ENCODE measurements at places on chromosomes 12 and 14. TPM values are rescaled to one million over a fixed set of nuclear protein-coding genes. Genes with fewer than 3 reads are reported as not detected.

- no peak for DNase-seq
Measured at GRCh38 chr14:104146651-104147345, 8.4 kb downstream of the KIF26A start.

DNA sequence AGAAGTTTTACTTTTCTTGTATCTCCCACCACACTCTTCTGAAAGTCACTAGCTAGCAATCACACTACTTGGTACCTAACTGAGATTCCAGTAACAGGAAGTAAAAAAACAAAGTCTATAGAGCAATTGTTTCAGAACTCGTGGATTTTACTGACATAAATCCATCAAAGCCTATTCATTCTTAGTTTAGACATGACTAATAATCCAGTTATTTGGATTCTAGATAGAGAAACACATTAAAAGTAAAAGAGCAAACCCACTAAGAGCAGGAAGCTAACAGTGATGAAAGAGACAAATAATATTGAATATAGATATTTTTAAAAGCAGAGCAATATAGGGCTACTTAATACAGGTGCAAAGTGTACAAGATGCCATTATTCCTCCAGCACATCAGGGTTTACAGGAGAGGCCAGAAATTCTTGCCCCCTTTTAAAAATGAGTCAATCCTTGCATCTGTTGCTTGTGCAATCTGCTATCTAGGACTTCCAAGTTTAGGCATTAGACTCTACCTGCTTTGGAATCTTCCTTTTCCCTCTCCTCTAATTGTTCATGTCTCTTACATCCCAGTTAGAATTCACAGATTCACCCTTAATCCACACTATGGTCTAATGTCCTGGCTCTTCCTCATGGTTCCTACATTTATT is 6.0 kb downstream of the HEATR5A start:
- DNase-seq: no peak

FKBP4 gene
- polyA plus RNA-seq: 152 TPM

DNA sequence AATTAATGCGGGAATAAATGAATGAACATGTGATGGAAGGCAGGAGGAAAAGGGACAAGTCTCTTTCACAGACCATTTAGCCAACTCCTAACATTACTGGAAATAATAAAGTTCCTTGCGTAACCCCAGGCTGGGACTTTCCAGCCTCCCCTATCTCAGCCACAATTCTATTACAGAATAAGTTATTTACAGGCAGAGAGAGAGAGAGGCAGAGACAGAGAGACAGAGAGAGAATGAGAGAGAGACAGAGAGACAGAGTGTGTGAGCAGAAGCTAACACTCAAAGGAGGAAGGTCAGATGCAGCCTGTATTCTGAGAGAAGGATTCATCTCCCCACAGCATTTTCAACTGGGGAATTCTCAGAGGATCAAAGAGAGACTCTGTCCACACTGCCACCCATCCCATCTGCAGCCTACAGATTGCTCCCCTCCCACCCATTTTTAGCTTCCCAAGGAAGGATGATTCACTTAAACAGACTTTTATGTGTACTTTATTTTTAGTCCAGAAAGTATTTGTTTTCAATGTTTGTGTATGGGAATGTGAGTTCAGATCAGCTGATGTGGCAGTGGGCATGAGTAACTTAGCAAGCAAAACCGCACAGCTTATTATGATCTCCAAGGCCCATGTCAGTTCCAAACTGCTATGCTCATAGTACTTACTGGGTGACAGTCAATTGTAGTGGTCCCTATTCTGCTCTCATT is 165.7 kb downstream of the CAND1 start:
- no peak for DNase-seq

KRT7 gene
- polyA plus RNA-seq: 35.1 TPM

DNA sequence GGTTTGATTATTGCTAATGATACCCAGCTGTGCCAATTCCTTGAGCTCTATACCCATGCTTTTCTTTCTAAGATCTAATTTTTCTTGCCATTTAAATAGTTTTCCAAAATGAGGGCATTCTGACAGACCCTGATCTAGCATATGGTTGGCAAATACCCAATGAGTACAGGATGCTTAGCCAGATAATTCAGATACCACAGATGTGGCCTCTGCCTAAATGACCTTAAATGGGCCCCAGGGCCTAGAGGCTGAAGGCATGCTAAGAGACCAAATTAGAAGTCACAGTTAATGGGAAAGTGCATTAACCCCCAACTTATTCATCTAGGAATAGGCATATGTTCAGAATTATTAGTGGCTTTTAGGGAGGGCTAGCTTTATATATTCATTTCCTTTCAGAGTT is 122.3 kb upstream of the CNOT2 start:
- DNase-seq: no peak

DNA sequence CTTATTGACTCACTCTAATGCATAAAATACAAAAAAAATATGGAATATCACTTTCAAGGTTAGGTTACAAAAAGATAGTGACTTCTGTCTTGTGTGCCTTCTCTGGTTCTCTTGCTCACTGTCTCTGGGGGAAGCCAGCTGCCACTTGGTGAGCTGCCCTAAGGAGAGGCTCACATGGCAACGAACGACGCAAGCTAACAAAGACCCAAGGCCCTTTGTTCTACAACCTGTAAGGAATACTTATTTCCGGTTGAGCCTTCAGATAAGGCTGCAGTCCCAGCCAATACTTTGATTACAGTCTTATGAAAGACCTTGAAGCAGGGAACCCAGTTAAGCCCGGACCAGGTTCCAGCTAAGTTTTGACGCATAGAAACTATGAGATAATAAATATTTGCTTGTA is 242.4 kb upstream of the TBX3 start:
- DNase-seq: no peak

DNA sequence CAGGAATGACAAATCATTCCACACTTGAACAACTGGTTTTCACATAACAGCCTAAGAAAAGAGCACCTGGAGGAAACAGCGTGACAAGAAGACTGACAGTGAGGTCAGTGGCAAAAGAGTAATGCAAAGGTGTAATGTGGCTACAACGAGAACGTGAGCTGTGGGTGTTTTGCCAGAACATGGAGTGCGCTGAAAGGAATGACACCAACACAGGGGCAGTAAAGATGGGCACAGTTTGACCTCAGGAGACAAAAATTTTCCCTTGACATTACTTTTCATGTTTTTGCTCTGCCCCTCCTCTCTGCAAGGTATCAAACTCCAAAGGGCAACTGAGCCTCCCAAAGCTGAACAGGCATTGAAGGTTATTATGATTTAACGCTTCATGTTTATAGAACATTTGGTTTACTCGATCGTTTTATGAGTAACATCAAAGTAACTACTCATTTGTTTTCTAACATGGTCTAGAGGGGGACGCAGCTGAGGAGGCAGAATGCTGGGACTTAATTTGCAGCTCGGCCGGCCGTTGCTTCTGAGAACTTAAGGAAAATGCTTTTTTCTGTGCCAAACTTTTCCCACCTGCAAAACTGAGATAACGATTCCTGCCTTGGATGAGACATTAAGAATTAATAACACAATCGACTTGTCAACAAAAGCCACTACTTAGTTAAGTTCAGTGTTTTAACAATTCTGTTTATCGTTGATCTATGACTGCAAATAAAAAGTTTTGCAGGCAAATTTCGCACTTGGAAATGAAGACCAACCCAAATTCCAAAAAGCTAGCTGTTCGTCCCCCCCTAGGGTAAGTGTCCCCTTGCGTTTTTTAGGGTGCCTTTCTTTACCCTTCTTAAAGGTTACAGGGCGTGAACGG is 954 bp downstream of the HAUS4 start:
- DNase-seq: no peak

OVCH1 gene
- 0.15 TPM for polyA plus RNA-seq

RTL1 gene
- polyA plus RNA-seq: not detected

DNA sequence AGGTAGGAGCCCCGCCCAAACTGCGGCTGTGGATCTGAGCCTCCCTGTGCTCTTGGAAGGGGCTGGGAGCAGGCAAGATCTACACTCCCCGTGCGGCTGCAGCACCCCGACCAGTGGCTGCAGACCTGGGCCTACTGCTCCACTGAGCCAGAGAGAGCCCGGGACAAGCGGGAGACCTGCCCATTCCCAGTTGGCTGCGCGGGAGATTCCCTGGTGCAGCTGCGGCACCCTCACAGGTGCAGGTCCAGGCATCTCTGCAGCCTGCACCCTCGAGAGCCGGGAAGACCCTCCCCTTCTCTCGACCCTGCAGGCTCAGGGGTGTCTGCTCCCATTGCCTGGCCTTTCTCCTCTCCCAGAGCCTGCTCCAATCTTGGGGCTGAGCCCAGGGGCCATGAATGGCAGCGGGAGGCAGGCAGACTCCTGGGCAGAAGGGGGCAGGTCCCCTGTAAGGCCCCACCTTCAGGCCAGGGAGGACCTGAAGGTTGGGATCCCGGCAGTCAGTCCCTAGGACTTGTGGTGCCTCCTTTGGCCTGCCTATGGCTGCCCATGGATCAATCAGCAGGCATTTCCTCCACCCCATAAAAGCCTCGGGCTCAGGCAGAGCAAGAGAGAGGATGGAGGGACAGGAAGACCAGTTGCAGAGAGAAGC is 8.8 kb upstream of the A2M start:
- DNase-seq: no peak

DNA sequence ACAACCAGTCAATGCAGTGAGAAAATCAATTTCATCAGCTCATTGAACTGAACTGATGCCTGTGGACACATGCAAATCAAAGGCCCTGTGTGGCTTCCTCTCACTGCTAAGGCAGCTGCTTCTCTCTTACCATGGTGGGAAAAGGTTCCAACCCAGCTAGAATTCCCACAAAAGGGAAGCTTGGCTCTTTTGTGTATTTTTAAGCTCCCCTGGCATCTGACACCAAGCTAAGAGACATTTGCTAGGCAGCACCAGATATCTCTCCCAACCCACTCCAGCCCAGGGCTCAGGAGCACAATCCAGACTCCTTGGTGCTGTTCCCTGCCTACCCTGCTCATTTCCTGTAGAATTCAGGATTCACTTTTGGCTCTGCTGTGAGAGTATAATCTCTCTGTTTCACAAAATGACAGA is 129.6 kb downstream of the GXYLT1 start:
- no peak for DNase-seq

DNA sequence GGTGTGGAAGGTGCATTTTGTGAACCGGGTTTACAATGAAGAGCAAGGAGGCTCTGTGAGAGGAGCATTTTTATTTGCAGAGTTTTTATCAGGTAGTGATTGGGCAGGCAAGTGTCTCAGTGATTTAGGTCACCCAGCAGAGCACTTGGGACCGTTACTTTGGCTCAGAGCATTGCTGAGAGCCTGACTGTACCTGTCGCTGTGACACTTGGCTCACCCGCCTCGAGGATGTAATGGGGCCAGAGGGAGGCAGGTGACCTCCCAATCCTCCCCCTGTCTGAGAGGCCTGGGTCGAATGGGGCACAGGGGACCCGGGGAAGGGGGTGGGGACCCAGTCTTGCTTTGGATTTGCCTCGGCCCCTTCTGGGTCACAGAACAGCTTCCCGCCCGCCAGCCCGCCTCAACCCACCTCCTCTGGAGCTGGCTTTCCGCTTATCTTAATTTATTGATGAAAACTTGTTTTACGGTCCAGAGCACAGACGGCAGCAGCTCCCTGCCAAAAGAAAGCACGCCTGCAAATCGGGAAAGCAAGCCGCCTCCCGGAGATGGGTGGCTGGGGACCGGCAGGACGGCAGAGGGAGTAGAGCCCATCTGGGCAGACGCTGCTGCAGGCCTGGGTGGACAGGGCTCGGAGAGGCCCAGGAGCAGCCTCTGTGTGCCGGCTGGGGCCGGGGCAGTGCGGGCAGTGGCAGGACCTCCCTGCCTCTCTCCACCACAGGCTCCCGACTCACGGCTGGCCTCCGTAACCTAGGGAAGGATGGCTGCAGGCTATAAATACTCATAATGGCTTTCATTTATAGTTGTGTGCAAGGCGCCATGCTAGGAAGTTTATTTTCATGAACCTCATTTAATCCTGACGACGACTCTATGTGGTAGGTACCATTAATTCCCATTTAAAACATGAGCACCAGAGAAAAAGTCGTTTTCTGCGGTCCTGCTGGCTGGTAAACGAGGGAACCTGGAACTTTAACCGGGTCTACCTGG is 187.1 kb downstream of the TSPAN9 start:
- DNase-seq: no peak

GRCh38 chr12:113996026-113996425 is 29.9 kb upstream of the RBM19 start:
- DNase-seq: no peak

MGP gene
- polyA plus RNA-seq: 38.2 TPM

GRCh38 chr12:115013236-115013981 is 329.4 kb upstream of the TBX3 start:
- DNase-seq: peak; percentile 64

SERPINA9 gene
- not detected for polyA plus RNA-seq

DNA sequence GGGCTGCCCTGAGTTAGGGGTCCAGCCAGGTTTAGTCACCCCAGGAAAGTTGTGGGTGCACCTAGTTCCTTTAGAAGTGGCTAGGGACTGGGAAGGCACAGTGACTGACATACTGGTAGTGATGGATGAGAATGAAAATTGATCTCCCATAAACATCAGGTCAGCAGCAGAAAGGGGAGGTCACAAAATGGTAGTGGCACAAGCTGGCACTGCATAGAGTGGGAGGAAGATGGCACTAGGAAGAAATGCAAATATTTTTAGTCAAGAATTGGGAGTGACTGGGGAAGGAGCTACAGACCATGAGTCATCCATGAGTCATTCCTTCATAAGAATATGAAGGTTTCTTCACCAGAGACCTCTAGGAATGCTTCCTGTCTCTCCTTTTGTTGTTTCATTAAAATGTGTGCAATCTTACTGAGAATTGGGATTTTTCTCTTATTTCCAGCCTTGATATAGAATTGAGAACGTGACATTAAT is 198.3 kb upstream of the AMIGO2 start:
- DNase-seq: no peak

NUAK1 gene
- 10.1 TPM for polyA plus RNA-seq

DNA sequence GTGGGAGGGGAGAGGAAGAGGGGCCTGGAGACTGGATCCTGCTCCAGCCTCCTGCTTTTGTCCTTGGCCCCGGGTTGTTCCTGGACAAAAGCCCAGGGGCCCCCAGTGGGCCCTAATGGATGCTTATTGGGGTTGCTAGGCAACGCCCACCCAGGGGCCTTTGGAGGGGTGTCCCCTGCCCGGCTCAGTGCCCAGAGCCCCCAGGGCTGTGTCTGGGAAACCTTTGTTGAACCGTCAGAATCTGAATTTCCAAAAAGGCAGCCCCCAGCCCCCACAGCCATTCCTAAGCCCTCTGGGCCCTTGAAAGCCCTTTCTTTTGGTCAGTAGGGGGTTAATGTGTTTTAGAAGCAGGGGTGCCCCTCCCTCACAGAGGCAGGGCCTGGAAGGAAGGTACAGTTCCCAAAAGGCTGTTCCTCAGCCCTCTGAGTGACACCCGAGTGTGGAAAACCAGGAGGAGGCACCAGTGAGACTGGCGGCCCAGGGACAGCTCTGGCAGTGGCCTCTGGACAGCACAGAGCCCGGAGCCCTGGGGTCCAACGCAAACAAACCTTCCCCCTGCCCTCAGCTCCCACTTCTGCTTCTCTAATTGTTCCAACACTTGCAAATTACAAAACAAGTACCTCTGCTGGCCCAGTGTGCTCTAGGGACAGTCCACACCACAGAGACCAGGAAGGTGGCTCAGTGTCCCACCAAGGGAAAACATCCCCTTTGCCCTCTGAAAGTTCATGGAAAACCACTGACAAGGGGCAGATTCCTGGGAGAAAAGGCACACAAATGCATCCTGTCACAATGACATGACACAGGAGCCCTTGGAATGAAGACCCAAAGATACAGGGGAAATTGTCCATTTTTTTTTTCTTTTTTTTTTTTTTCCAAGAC is 19.4 kb downstream of the HHIPL1 start:
- no peak for DNase-seq

- DNase-seq: no peak
Measured at GRCh38 chr12:102510031-102510430, 29.7 kb upstream of the IGF1 start.

FOXG1 gene
- 0.06 TPM for polyA plus RNA-seq

JDP2 gene
- polyA plus RNA-seq: 18.4 TPM

SDR39U1 gene
- polyA plus RNA-seq: 51.9 TPM

DBX2 gene
- 0.08 TPM for polyA plus RNA-seq

PPP1R36 gene
- 0.79 TPM for polyA plus RNA-seq

GRCh38 chr12:56634242-56634836 is 4.2 kb upstream of the BAZ2A start:
- no peak for DNase-seq
